ENCODE measurements at places on chromosomes 3 and 15. TPM values are rescaled to one million over a fixed set of nuclear protein-coding genes. Genes with fewer than 3 reads are reported as not detected.

GRCh38 chr3:188772886-188773285 lies 398.9 kb upstream of the TPRG1 start:
- no peaks in the 10 kb centered on the region for H3K27me3 ChIP-seq
- no peaks in the 10 kb centered on the region for H3K36me3 ChIP-seq
- H3K4me1 ChIP-seq, result no peaks in the 10 kb centered on the region
- H3K4me3 ChIP-seq, result no peak overlapping the region

- DNase-seq, result no peak
- H3K27me3 ChIP-seq, result peaks cover 10% of the 10 kb centered on the region
- H3K36me3 ChIP-seq, result no peaks in the 10 kb centered on the region
Measured at GRCh38 chr3:23189187-23189586, 13.9 kb upstream of the UBE2E2 start.

DNA sequence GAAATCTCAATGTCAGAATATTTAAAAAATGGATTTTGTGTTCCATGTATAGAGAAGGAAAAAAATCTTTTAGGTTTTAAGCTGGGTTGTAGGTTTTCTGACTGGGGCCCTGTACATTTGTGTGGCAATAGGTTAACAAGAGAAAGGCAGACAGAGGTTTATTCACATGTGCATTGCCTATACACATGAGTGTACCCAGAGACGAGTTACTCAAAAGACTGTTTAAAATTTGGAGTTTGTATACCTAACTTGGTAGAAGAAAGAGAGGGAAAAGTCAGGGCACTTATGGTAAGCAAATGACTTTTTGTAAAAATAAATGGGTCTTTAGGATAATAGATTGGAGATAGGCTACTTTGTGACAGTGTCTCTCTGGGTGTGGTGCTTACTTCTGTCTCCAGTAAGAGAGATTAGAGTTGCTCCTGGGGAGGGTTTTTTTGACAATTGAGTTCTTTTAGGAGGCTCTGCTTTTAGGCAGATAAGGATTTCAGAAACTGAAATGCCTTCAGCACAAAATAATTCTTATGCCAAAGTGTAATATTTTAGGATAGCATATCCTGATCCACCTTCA lies 225.2 kb downstream of the TCF12 start:
- no peak overlapping the region for H3K27ac ChIP-seq
- no peak overlapping the region for H3K4me3 ChIP-seq
- H3K36me3 ChIP-seq, result no peaks in the 10 kb centered on the region
- no peaks in the 10 kb centered on the region for H3K27me3 ChIP-seq

DNA sequence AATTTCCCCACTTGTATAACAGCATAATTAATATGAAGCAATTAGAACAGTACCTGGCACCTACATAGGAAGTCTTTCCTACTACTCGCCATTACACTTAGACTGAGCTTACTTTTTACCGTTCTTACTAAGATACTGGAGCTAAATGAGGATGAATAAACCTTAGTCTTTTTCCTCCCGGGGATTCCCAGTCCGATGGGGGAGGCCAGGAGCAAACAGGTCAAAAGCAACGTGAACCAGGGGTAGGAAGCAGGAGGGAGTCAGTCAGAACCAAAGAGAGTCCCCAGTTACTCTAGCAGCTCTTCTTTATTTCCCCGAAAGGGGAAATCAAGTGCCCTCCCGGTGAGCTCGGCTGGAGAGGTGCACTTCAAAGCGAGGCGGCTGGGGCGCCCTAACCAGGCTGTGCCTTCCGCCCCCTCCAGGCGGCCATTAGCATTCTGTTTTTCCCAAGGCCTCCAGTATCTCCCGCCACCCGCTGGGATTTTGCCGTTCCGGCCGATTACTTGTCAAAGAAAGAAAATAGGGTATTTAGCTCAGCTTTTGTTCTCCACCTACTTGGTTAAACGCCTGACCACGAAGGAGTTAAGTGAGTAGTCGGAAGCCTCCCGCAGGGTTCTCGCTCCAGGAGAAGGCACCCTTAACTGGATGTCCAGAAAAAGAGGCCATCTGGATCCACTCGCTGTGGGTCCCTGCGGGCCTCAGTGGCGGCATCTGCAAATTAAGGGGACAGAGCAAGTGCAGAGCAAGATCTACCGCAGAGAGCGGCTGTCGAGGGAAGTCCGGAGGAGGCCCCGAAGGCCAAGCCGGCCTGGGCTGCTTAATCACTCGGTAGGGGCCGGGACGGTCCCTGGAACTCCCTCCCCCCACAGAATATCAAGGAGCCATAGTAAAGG lies 6.3 kb upstream of the EOMES start:
- peaks cover 87% of the 10 kb centered on the region for H3K27me3 ChIP-seq
- H3K4me3 ChIP-seq, result peak overlapping the region; percentile 17
- H3K4me1 ChIP-seq, result peaks cover 52% of the 10 kb centered on the region
- peak overlapping the region; percentile 67 for H3K27ac ChIP-seq
- DNase-seq, result no peak

GRCh38 chr15:101062063-101062462 lies 142.9 kb downstream of the LRRK1 start:
- no peaks in the 10 kb centered on the region for H3K36me3 ChIP-seq
- DNase-seq, result no peak
- no peaks in the 10 kb centered on the region for H3K4me1 ChIP-seq
- H3K27me3 ChIP-seq, result peaks cover 3% of the 10 kb centered on the region

GRCh38 chr15:74826364-74826819 lies at the start of gene CPLX3:
Gene CPLX3 (plus strand): TSS chr15:74826627. CDS start chr15:74826704, 77 bp downstream.
- no peak within 1 kb of the TSS for H3K27ac ChIP-seq
- no peak within 1 kb of the TSS for H3K4me3 ChIP-seq
- peak; percentile 51 for DNase-seq

GRCh38 chr3:44114142-44114541 lies 127.5 kb upstream of the TOPAZ1 start:
- H3K4me3 ChIP-seq, result no peak overlapping the region
- no peaks in the 10 kb centered on the region for H3K4me1 ChIP-seq
- H3K27ac ChIP-seq, result no peak overlapping the region
- no peak for DNase-seq
- H3K27me3 ChIP-seq, result peaks cover 24% of the 10 kb centered on the region

DNA sequence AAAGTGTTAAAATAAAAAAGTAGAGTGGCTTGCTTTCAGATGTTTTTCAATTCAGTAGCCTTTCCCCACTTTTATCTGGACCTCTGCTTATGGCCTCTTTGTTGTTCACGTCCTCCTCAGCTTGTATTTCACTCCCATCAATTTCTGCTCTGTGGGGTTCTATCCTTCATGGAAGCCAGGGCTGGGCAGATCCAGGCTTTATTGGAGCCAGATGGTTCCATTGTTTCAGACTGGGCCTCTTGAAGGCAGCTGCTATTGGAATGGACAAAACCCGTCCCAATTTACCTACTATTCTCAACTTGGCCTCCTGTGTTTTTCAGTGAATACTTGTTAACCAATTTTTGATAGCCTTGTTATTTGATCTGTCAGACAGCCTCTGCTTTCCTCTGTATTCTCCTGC lies 10.9 kb upstream of the AADACL2 start:
- no peak for DNase-seq
- H3K27me3 ChIP-seq, result no peaks in the 10 kb centered on the region
- no peaks in the 10 kb centered on the region for H3K4me1 ChIP-seq

- H3K4me1 ChIP-seq, result peaks cover 7% of the 10 kb centered on the region
- H3K27me3 ChIP-seq, result peaks cover 10% of the 10 kb centered on the region
- DNase-seq, result no peak
- no peak overlapping the region for H3K4me3 ChIP-seq
Measured at GRCh38 chr3:52167240-52167639, 13.0 kb upstream of the POC1A start.

DNA sequence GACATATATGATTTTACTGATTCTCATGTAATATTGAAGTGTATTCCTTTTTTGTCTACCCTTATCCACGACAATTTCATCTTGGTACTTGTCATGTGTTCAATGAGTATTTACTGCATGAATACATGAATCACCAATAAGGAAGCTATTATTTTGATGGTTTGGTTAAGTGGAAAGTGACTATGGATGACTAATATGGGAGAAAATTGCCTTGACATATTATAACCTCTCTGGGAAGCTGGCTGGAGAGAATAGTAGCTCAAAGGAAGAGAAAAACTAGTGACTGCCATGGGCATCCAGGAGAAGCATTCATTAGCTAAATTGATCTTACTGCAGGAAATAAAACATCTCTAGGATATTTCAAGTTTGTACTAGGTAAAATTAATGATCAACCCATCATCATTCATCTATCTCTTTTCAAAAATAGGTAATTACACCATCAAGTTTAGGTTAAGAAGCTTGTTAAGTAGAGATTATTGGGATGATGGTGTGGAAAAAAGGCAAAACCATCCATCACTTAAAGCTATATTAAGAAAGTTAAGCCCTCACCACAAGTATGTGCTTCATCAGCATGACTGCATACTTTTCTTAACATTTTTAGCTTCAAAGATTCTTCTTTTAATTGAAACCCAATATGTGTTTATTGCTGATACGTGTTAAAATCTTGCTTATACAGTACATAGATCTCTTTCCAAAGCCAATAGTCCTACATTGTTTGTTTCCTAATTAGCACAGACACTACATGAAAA lies 455.2 kb upstream of the ARPP21 start:
- no peaks in the 10 kb centered on the region for H3K36me3 ChIP-seq
- H3K27me3 ChIP-seq, result no peaks in the 10 kb centered on the region
- no peaks in the 10 kb centered on the region for H3K4me1 ChIP-seq
- H3K27ac ChIP-seq, result no peak overlapping the region
- DNase-seq, result no peak
- H3K4me3 ChIP-seq, result no peak overlapping the region

DNA sequence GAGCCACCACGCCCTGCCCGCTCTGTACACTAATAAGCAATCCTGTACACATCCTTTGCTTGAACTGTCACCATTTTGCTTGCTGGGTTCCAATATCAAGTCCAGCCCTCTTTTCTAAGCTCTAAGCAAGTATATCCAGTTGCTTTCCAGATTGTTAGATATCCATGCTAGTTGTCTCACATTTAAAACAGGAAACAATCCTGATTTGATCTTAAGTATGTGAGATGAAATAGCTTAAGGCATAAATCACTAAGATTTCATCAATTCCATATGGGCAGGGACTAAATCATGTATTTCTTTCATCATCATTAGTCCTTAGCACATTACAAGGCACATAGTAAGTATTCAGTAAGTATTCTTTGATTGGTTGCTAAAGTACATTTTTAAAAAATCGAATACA lies 16.2 kb downstream of the ATP11B start:
- peaks cover 12% of the 10 kb centered on the region for H3K36me3 ChIP-seq
- H3K27me3 ChIP-seq, result no peaks in the 10 kb centered on the region
- no peak for DNase-seq

DNA sequence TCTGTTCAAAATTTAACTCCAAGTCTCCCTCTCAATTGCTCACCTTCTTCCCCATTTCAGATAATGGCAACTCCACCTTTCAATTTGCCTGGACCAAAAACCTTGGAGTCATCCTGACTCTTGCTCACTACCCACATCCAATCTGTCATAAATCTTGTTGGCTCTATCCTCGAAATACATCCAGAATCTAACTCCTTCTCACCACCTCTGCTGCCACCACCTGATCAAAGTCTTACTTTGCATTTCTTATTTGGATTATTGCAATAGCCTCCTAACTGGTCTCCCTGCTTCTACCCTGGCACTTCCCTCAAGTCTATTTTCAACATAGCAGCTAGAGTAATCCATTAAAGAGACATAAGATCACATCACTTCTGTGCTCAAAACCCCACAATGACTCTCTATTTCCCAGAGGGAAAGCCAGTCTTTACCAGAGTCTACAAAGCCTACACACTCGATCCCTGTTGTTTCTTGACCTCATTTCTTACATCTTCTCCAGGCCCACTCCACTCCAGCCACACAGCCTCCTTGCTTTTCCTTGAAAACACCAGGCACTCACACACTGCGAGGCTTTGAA lies 86.6 kb downstream of the GPR156 start:
- H3K4me1 ChIP-seq, result no peaks in the 10 kb centered on the region
- H3K36me3 ChIP-seq, result no peaks in the 10 kb centered on the region
- no peak overlapping the region for H3K27ac ChIP-seq
- H3K4me3 ChIP-seq, result no peak overlapping the region
- DNase-seq, result no peak
- H3K27me3 ChIP-seq, result peaks cover 2% of the 10 kb centered on the region

DNA sequence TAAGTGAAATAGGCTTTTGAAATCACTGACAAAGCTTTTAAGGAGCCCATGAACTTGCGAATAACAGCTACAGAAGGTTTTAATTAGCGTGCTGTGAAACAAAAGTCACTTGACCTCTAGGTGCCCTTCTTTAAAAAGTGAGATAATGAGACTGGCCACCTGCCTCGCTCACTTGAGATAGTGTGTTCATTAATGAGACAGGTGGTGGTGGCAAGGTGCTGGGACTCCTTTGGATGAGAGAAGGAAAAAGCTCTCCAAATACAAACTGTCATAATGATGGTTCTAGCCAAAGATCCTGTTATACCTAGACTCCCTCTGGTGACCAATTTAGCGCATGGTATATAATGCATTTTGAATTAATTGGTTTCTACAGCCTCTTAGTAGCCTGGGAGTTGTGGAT lies 22.7 kb upstream of the IREB2 start:
- H3K36me3 ChIP-seq, result no peaks in the 10 kb centered on the region
- no peak for DNase-seq

DNA sequence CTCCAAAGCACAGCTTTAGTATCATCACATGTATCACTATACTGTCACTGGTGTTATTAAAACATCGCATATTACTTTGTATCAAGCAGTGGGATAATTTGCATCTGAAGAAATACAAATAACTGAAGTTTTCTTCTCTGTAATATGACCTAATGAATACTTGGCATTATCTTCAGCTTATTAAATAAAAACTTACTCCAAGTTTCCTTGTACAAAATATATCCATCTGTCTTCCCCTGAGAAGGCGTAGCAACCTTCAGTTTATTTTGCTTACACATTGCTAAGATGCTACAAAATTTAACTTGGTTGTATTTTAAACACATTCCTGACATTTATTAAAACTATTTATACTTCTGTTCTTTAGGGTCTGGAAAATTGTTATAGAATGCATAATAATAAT lies 13.7 kb downstream of the FGF7 start:
- H3K4me1 ChIP-seq, result no peaks in the 10 kb centered on the region
- no peak overlapping the region for H3K4me3 ChIP-seq
- no peak overlapping the region for H3K27ac ChIP-seq
- H3K27me3 ChIP-seq, result peaks cover 8% of the 10 kb centered on the region
- no peak for DNase-seq
- H3K36me3 ChIP-seq, result no peaks in the 10 kb centered on the region

- no peaks in the 10 kb centered on the region for H3K36me3 ChIP-seq
- no peak for DNase-seq
- peaks cover 2% of the 10 kb centered on the region for H3K27me3 ChIP-seq
- H3K4me1 ChIP-seq, result no peaks in the 10 kb centered on the region
- no peak overlapping the region for H3K4me3 ChIP-seq
Measured at GRCh38 chr15:88018869-88019641, 237.5 kb downstream of the NTRK3 start.

- no peaks in the 10 kb centered on the region for H3K4me1 ChIP-seq
- no peak for DNase-seq
- H3K36me3 ChIP-seq, result peaks cover 8% of the 10 kb centered on the region
- H3K27ac ChIP-seq, result no peak overlapping the region
- H3K27me3 ChIP-seq, result no peaks in the 10 kb centered on the region
Measured at GRCh38 chr3:48879307-48879993, 19.2 kb downstream of the SLC25A20 start.

Gene TM4SF4
- not detected for total RNA-seq

Gene IGDCC3
- not detected for total RNA-seq

Gene SPATA12
- total RNA-seq, result not detected

Gene TPM1
- total RNA-seq, result 9.7 TPM

Gene POC1A
- total RNA-seq, result 20.3 TPM

Gene KCTD6
- 7.0 TPM for total RNA-seq

Gene CTDSPL
- total RNA-seq, result 3.5 TPM

Gene BUB1B
- total RNA-seq, result 71.0 TPM

Gene EID1
- 183 TPM for total RNA-seq

Measured in activated T-helper 1 cell treated with anti-CD3 and anti-CD28 coated beads, Interleukin-12 subunit alpha, Interleukin-12 subunit beta, Interleukin-2, Interleukin-4 antibody, amounts not matched to agents 30 ng/mL and 10 ng/mL and 1 ng/mL, durations not matched to agents 14 hours and 24 hours and 36 hours (primary cell).